Stimulated activated CD8-positive, alpha-beta memory T cell treated with anti-CD3 and anti-CD28 coated beads, Interleukin-4, amount 100 ng/mL, for 1 hour (primary cell): ENCODE measurements at places on chromosomes 3 and 15.

- DNase-seq = no peak
These were observed 143.6 kb downstream of the NAALADL2 start for GRCh38 chr3:175002732-175003143.

GRCh38 chr3:45509768-45510129 is 84.8 kb upstream of the LIMD1 start:
- no peak for DNase-seq

GRCh38 chr3:157559401-157559800 is 56.2 kb upstream of the VEPH1 start:
- DNase-seq = no peak

DNA sequence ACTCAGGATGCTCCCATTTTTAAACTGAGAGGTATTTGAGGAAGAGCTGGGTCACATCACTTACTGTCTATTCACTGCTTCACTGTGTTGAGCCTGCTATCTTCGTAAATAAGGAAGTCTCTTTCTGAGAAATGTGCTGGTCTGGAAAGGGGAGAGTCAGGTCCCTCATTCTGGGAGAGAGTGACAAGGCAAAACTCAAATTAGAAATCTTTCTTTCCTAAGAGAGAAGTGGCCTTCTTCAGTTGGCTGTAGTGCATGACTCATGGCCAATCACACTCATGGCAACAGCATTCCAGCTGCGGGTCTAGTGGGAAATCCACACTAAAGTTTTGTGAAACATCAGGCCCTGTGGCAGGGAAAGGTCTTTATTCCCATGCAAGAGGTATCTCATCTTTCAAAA is 11.5 kb upstream of the TIMP4 start:
- DNase-seq = no peak

GRCh38 chr15:100093211-100094126 is 248.3 kb downstream of the ADAMTS17 start:
- no peak for DNase-seq

DNA sequence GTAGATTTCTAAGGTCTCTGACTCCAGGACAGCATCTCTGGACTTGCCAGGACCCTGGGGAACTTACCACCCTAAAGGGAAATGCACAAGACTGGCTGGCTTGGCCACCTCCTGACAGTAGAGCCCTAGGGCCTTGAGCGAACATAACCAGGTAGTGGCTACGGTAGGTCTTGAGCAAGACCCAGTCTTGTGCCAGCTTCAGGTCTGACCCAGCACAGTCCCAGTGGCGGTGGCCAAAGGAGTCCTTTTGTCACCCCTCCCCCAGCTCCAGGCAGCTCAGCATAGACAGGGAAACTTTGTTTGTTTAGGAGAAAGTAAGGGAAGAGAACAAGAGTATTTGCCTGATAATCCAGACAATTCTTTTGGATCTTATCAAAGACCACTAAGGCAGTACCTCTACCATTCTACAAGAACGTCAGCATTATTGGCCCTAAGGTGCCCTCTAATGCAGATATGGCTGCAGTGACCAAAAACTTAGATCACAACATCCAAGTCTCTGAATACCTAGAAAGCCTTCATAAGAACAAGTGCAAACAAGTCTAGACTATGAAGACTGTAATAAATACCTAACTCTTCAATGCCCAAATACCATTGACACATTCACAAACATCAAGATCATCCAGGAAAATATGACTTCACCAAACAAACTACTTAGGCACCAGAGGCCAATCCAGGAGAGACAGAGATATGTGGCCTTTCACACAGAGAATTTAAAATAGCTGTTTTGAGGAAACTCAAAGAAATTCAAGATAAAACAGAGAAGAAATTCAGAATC is 38.7 kb upstream of the FBN1 start:
- DNase-seq = no peak

GRCh38 chr3:18483226-18483625 is 58.1 kb upstream of the SATB1 start:
- DNase-seq = no peak

GRCh38 chr15:62413153-62413552 is 248.1 kb upstream of the C2CD4B start:
- DNase-seq = no peak

- DNase-seq = no peak
These were observed 49.1 kb downstream of the TLNRD1 start for GRCh38 chr15:81049835-81050234.

DNA sequence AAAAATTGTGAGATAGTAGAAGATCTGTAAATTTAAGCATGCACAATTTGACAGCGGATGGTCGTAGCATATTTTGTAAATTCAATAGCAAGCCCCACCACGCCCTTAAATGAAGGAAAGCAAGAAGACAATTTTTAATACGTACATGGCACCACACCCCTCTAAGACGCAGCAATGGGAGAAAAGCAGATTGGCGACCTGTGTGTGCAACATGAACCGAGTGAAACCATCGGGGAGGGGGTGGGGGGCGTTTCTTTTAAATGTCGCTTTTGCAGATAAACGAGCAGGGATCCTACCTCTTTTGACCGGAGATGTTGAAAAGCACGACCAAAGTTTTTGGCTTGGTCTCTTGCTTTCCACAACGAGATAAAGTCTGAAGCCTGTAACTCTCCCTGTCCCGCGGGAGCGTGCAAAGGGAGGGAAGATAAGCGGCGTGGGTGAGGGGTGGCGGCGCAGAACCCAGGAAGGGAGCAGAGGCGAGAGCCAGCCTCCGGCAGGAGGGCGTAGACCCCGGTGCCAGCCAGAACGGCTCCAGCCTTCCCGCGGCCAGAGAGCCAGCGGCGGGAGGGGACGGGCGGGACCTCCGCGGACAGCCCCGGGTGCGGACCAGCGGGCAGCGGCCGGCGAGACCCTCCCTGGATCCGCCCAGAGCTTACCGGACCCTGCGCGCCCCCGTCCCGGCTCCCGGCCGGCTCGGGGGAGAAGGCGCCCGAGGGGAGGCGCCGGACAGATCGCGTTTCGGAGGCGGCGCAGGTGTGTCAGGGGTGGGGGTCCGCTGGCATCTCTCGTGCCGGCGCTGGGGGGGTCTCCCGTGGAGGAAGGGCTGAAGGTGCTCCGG is at the start of gene CHL1:
CHL1 (plus strand) TSS at position 453 of the 838 bp plus-strand sequence. CDS start 123,014 bp downstream, outside the sequence.
- DNase-seq = no peak

- no peak for DNase-seq
These were observed 15.5 kb downstream of the TBC1D2B start for GRCh38 chr15:78061963-78062427.

DNA sequence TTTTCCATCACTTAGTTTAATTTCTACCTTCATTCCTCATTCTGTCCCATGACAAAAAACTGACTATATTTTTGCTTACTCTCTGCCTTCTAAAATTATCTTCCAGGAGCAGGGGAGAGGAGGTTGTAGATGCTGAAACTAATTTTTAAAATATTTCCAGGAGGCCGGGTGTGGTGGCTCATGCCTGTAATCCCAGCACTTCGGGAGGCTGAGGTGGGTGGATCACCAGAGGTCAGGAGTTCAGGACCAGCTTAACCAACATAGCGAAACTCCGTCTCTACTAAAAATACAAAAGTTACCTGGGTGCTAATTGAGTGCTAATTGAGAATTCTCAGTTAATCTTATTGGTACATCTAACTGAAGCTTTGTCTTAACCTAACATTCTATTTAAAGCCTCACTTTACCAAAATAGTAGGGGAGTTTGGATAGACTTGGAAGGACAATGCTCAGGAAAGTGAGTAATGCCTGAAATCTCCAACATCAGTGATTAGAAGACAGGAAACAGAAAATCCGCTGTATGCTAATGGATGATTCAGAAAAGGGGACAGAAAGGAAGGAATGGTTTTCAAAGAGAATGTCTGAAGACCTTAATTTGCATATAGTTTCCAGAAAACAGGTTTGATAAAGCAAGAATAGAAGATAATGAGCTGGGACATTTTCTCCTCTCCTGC is 336.1 kb downstream of the GBE1 start:
- DNase-seq = no peak

GRCh38 chr3:66196633-66197032 is 24.2 kb upstream of the SLC25A26 start:
- DNase-seq = no peak

DNA sequence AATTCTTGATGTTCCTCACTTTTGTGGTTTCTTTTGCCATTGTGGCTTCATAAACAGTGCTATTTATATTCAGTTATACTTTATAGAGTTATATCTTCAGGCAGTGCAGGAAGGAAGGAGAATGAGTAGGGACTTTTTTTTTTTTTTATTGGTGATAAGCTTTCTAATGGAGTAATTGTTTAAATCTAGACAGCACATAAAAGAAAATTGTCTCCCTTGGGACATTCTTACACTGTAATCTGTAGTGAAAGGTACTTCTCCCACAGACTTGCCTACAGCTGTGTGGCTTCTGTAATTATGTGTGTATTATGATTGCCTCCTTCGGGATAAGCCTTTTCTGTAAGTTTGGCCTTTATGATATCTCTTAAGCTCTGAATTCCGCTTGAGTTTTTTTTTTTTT is 41.6 kb downstream of the WDR76 start:
- no peak for DNase-seq

DNA sequence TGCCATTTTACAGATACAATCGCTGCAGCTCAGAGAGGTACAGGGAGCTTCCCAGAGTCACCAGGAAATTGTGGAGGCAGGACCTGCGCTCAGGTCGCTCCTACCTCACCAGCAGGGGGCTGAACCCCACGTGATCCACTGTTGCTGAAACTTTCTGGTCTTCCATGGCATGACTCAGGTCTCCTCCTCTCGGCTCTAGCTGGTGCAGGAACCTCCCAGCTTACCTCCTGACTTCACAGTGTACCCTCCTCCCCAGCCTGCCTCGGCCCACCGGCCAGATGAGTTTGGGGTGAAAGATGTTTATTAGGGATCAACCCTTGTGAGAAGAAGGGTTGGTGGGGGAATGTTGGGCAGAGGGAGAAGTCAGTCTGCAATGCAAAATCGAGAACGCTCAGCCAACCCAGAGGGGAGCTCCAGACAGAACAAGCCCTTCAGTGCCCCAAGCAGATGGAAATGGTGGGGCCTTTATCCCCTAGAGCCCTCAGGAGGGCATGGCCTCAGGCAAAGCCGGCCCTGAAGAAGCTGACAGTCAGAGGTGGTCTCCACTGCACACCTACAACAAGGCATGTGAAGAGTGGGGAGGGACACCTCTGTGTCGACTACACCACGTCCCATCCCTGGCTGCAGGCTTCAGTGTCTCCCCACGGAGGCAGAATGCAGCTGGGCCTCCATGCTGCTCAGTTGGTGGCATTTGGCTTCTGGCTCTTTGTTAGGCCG is 118.6 kb upstream of the PRR20G start:
- no peak for DNase-seq

GRCh38 chr3:124209426-124209825 is 217.5 kb upstream of the ROPN1 start:
- DNase-seq = no peak

DNA sequence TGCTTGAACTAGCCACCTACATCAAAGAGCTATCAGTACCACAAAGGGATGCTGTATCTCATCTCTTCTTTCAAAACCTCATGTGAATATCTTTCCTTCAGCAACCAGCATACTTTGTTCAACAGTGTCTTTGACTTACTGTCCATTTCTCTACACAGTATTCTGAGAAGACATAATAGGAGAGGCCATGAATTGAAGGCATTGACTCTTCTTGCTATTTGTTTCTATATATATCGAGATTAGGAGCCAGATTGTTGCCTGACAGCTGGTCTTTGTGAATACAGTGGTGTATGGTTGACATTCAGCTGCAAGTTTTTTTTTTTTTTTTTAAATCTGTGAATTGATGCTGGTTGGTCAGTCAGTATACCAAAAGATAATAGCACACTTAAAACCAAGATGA is 12.1 kb upstream of the CSRNP1 start:
- no peak for DNase-seq

DNA sequence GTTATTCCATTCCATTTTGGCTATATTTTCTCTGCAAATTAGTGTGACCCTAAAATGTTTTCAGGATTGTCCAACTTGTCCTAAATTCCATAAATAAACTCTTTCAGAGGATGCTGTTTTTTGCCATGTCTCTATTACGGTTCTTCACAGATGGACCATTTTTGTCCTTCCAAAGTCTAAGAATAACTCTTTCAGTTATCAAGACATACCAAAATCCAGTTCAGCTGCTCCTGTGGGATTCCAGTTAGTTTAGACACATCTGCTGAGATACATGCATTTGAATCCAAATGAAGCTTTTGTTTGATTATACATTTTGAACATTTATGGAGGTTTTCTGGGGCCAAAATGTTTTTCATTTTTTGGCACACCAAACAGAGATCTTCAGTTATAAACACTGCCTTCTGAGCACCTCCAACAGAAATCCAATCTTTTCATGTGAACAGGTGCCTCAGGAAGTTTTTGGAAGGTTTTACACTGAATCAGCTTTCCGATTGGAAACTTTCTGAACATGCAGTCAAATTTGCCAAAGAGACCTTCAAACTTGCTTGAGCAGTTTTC is 80.7 kb downstream of the TIGIT start:
- DNase-seq = no peak

DNA sequence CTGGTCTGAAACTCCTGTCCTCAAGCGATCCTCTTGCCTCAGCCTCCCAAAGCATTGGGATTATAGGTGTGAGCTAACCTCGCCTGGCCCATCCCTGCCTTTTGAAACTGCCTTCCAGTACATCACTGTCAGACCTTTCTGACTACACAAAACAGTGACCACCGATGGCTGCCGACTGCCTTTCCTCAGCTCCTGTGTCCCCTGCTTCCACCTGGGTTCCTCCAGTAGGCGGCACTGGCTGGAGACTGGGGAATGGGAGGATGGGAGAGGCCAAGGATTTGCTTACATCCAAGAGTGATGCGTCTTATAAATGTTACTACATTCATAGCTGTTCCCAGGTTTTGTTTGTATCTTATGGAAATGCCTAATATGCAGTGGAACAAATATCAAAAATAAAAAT is 242.8 kb downstream of the BBX start:
- no peak for DNase-seq

- no peak for DNase-seq
These were observed 118.0 kb upstream of the ATP10A start for GRCh38 chr15:25981114-25981513.

GRCh38 chr3:112817797-112818196 is 28.9 kb downstream of the CD200R1L start:
- DNase-seq = no peak

DNA sequence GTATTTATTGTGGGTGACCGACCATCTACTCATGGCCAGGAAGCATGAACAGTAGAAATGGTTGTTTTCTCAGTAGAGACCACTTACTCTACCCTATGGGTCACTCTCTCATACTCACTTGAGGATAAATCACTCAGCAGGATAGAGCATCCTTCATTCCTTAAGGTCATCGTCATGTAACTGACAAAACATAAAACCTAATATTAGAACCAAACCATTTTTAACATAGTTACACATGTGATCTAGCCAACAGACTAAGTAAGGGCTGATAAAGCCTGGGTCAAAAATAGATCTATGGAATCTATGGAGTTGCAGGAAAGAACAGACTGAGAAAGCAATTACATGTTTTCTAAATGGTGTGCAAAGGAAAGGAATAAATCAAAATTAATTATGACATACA is 769.1 kb downstream of the NTRK3 start:
- DNase-seq = no peak
